ENCODE measurements at places on chromosomes 2 and 18. TPM values are rescaled to one million over a fixed set of nuclear protein-coding genes. Genes with fewer than 3 reads are reported as not detected.

DNA sequence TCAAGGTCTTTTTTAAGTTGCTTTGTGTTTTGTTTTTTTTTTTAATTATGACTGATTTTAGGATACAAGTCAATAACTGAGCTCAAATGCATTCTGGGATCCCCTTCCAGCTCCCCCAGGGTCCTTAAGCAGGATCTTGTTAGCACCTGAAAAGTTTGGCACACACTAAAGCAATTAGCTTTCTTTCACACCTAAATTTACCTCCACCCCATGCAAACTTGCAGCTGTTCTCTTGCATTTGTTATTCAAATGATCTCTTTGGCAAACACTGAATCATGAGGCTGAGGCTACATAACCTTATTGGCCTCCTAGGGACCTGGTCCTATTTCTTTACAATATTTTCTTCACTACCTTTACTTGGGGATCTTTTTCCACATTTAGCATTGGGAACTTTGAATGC, 2026.1 kb upstream of the CELF4 start:
- peak; percentile 64 for DNase-seq
- H3K4me1 ChIP-seq, result peaks cover 7% of the 10 kb centered on the region
- no peak overlapping the region for H3K4me3 ChIP-seq
- H3K36me3 ChIP-seq, result peaks cover 16% of the 10 kb centered on the region
- H3K27ac ChIP-seq, result peak overlapping the region; percentile 75

IL37 gene
- total RNA-seq, result 0.55 TPM

GRCh38 chr2:151198645-151199044, 63.0 kb downstream of the RBM43 start:
- H3K36me3 ChIP-seq, result peaks cover 5% of the 10 kb centered on the region
- no peaks in the 10 kb centered on the region for H3K4me1 ChIP-seq
- H3K27me3 ChIP-seq, result no peaks in the 10 kb centered on the region
- DNase-seq, result no peak
- no peak overlapping the region for H3K4me3 ChIP-seq

GRCh38 chr2:231187736-231188505, 10.5 kb upstream of the ARMC9 start:
- no peak for DNase-seq
- H3K27me3 ChIP-seq, result no peaks in the 10 kb centered on the region
- no peak overlapping the region for H3K4me3 ChIP-seq
- H3K27ac ChIP-seq, result no peak overlapping the region

- no peak overlapping the region for H3K27ac ChIP-seq
- H3K27me3 ChIP-seq, result no peaks in the 10 kb centered on the region
- no peak overlapping the region for H3K4me3 ChIP-seq
- DNase-seq, result no peak
- H3K36me3 ChIP-seq, result no peaks in the 10 kb centered on the region
Measured at GRCh38 chr18:46449033-46449432, 208.0 kb downstream of the LOXHD1 start.

OTOS gene
- not detected for total RNA-seq

CCDC141 gene
- 1.0 TPM for total RNA-seq

GPR155 gene
- total RNA-seq, result 0.35 TPM

PREB gene
- 43.6 TPM for total RNA-seq

DNA sequence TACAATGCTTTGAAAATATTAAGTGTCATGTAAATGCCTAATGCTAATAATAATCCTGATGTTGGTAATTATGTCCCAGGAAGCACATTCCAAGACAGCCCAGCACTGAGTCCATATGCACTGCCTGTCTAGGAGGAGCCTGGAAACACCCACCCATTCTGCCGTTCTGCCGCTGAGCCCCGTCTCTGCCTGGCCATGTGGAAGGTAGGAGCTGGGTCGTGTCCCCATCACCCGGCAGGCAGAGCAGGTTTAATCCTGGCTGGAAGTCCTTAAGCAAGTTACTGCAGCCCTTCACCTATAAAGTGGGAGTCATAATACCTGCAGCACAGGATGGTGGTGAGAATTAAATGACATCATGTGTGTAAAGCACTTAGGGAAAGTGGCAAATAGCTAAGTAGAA, 13.1 kb upstream of the EN1 start:
- H3K4me3 ChIP-seq, result no peak overlapping the region
- H3K27ac ChIP-seq, result no peak overlapping the region
- no peak for DNase-seq
- no peaks in the 10 kb centered on the region for H3K36me3 ChIP-seq
- H3K4me1 ChIP-seq, result no peaks in the 10 kb centered on the region

RNF152 gene
- 2.3 TPM for total RNA-seq

DNA sequence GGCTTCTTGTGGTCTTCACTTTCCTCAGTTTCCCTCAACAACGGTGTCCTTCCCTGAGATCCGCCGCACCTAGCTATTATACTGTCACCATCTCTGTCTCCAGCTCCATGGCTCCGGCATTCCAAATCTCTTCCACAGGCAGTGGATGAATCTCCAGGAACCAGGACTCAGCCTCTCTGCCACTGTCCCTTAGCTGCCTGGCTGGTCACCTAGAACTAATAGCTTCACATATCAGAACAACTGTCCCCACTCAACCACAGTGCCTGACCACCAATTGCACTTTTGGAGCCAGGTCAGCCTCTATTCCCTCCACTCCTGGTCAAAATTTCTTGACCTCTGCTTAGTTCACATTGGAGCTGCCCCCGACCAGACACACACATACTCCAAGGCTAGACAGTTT, 38.1 kb upstream of the AFF3 start:
- peak; percentile 15 for DNase-seq
- H3K27ac ChIP-seq, result no peak overlapping the region
- no peaks in the 10 kb centered on the region for H3K36me3 ChIP-seq
- peaks cover 3% of the 10 kb centered on the region for H3K4me1 ChIP-seq
- no peak overlapping the region for H3K4me3 ChIP-seq

GRCh38 chr2:8623958-8624591, 57.8 kb upstream of the ID2 start:
- no peaks in the 10 kb centered on the region for H3K27me3 ChIP-seq
- no peak overlapping the region for H3K4me3 ChIP-seq
- H3K27ac ChIP-seq, result no peak overlapping the region
- H3K36me3 ChIP-seq, result no peaks in the 10 kb centered on the region

GRCh38 chr2:46796843-46797625, 118.6 kb downstream of the MCFD2 start:
- no peak overlapping the region for H3K4me3 ChIP-seq
- no peaks in the 10 kb centered on the region for H3K36me3 ChIP-seq
- no peaks in the 10 kb centered on the region for H3K27me3 ChIP-seq
- H3K4me1 ChIP-seq, result no peaks in the 10 kb centered on the region
- no peak for DNase-seq

SLC11A1 gene
- total RNA-seq, result 0.04 TPM

TBC1D8 gene
- 16.6 TPM for total RNA-seq

CENPA gene
- total RNA-seq, result 21.4 TPM

DNA sequence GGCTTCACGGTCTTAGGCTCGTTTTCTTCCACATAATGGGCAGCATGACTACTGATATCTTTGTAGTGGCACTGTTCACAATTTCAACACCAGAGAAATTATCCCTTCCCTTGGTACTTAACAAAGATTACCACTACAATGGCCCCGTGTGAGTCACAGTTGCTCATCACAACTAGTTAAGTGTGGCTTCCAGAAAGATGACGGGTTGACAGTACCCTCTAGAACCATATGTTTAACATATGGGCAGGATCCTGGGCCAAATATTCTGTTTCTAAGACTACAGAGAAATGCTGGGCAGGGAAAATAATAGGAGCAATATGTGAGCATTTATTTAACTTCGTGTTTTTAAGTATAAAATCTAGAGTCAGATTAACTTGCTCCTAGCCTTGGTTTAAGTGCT, 780.1 kb upstream of the LINC00305 start:
- no peaks in the 10 kb centered on the region for H3K4me1 ChIP-seq
- no peak overlapping the region for H3K27ac ChIP-seq
- H3K36me3 ChIP-seq, result no peaks in the 10 kb centered on the region
- no peaks in the 10 kb centered on the region for H3K27me3 ChIP-seq
- no peak overlapping the region for H3K4me3 ChIP-seq

DNA sequence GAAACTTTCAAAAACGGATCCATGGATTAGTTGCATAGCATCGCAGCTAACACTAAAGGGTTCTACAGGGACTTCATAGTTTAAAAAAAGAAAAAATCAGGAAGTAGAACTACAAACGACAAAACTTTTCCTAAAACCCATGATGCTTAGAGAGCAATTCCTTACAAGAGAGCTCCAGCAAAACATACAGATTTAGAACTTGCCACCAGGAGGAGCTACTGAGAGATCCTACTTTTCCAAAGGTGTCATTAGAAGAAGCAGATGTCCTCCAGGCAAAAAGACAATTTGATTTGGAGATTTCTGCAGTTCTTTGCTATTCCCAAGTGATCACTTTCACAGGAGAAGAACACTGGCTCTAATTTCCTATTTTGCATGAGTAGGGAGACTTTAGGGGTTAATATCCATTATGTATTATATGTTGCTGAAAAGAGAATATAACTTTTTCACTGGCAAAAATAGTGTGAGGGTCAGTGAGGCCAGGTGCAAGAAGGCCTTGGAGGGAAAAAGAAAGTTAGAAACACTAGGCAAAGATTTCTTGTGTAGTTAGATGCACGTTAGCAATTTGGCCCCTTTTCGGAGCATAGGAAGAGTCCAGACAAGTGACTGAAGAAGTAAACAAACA, 436.2 kb downstream of the SUCLG1 start:
- no peaks in the 10 kb centered on the region for H3K27me3 ChIP-seq
- H3K27ac ChIP-seq, result no peak overlapping the region
- H3K36me3 ChIP-seq, result no peaks in the 10 kb centered on the region
- H3K4me3 ChIP-seq, result no peak overlapping the region

HNMT gene
- 1.3 TPM for total RNA-seq

DNA sequence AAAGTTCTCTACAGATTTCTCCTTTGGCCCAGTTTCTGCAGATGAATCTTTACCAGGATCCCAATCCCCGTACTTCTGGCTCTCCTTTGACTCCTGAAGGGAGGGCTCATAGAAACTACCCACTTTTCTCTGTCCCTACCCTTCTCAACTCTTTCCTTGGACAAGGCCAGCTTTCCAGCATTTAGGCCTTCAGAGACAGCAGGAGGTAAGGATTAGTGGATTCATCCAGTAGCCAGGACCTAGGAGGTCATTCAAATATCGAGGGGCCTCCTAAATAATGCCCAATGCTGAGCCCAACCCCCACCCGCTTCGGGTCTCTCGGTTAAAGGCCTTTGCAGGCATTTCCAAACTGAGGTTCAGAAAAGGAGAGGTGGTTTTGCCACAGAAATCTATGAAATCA, 4.8 kb upstream of the ZNF532 start:
- H3K27me3 ChIP-seq, result no peaks in the 10 kb centered on the region
- H3K4me3 ChIP-seq, result peak overlapping the region; percentile 46
- peaks cover 7% of the 10 kb centered on the region for H3K36me3 ChIP-seq
- H3K4me1 ChIP-seq, result peaks cover 9% of the 10 kb centered on the region

- no peaks in the 10 kb centered on the region for H3K27me3 ChIP-seq
- H3K36me3 ChIP-seq, result no peaks in the 10 kb centered on the region
- peak; percentile 12 for DNase-seq
- no peak overlapping the region for H3K4me3 ChIP-seq
- H3K27ac ChIP-seq, result no peak overlapping the region
Measured at GRCh38 chr2:240478346-240479110, 43.1 kb downstream of the GPC1 start.

TRMT61B gene
- 21.0 TPM for total RNA-seq

ACMSD gene
- total RNA-seq, result not detected

CFAP53 gene
- total RNA-seq, result 0.15 TPM

GRCh38 chr2:232146294-232146693, 184.8 kb downstream of the DIS3L2 start:
- H3K4me3 ChIP-seq, result no peak overlapping the region
- DNase-seq, result no peak
- H3K27me3 ChIP-seq, result no peaks in the 10 kb centered on the region

DNA sequence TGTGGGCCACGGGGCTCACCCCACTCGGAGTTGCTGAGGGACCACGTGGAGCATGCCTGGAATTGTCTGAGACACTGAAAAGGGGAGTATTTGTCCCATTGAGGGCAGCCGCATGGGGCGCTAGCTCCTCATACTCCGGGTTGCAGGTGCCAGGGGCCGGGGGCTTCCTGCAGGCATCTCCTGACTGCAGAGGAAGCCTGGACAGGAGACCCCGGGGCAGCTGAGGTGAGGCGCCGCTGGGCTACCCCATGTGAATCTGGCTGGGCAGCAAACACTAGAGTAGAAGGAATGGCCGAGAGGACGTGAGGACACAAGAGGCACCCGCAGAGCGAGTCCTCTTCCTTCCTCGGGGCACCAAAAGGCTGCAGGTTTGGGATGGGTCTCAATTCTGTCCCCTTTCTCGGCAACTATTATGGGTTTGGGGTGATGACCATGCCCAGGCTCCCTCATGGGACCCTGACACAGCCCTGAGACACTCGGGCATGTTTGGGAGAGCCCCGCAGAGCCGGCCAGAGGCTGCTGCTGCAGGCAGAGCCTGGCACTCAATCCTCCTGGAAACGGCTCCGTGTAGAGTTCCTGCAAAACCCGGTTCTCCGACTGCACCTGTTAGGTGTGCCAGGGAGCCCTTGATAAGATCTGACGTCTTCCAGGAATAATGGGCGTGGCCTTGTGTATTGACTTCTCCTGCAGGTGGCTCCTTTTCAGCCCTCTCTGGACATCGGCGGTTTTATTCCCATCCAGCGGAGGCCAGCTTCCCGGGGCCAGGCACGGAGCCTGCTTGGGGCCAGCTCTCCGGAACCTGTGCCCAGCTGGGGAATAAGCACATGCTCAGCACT, 77.0 kb downstream of the CTIF start:
- no peak for DNase-seq
- no peak overlapping the region for H3K4me3 ChIP-seq
- no peaks in the 10 kb centered on the region for H3K36me3 ChIP-seq
- no peak overlapping the region for H3K27ac ChIP-seq
- H3K4me1 ChIP-seq, result no peaks in the 10 kb centered on the region

CTNNA2 gene
- 4.5 TPM for total RNA-seq

OR6B2 gene
- total RNA-seq, result not detected

DNA sequence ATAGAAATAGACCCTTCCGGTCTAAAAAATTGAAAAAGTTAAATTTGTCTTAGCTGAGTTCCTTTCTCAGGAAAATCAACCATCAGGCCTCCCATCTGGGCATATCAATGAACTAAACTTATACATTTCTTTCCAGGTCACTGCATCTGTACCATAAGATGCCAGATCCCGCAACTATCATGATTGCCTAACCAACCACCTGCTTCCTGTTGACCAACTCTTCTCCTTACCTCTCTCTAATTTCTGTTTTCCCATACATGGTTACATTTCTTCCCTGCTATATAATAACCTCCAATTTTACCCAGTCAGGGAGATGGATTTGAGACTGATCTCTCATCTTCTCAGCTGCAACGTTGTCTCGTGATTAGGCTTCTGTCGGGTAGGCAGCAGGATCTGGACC, 228.7 kb downstream of the FSIP2 start:
- DNase-seq, result no peak
- peaks cover under 1% of the 10 kb centered on the region for H3K36me3 ChIP-seq
- H3K4me1 ChIP-seq, result no peaks in the 10 kb centered on the region
- H3K4me3 ChIP-seq, result no peak overlapping the region
- H3K27ac ChIP-seq, result no peak overlapping the region
- H3K27me3 ChIP-seq, result no peaks in the 10 kb centered on the region

GRCh38 chr18:11791131-11791530, 60.1 kb upstream of the CHMP1B start:
- DNase-seq, result no peak
- no peaks in the 10 kb centered on the region for H3K27me3 ChIP-seq
- peaks cover 7% of the 10 kb centered on the region for H3K4me1 ChIP-seq
- H3K36me3 ChIP-seq, result no peaks in the 10 kb centered on the region
